ENCODE measurements at places on chromosomes 5 and 9.

GRCh38 chr5:176542135-176542595, 5.0 kb upstream of the RNF44 start:
- DNase-seq: peak; percentile 80

DNA sequence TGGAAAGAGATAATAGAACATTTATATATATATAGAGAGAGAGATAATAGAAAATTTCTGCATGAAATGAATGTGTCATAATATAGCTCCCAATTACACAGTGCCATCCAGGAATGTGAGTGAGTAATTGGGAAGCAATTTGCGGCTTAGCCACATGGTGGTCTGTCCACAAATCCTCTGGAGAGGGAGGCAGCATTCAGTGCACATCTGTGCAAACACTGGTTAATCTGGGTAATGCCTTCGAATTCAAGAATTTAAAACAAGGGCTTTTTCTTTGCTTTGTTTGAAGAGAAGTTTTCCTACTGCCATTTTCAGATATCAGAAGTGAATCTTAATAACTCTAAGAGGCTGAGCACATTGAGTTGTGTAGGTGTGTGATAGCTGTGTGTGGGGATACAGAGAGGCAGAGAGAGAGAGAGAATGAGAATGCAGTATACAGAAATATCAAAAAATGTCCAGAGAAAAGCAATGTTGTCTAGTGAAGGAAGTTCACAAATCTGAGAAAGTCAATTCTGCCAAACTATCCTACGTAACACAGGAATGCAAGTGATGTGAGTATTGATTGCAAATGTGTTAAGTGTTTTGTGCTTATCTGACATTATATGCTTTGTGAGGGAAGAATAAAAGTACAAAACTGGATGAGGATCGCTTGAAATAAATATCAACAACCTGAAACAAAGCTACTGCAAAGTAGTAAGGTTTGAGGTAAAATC, 134.6 kb downstream of the EDIL3 start:
- DNase-seq: no peak

GRCh38 chr5:118126159-118126558, 862.2 kb downstream of the DTWD2 start:
- DNase-seq: no peak

GRCh38 chr5:9297134-9297533, 248.7 kb downstream of the SEMA5A start:
- DNase-seq: no peak

- DNase-seq: no peak
Observed at GRCh38 chr9:77747163-77747562, 99.0 kb upstream of the GNA14 start.

GRCh38 chr5:170993476-170993875, 131.7 kb downstream of the RANBP17 start:
- no peak for DNase-seq

GRCh38 chr9:1726993-1727759, 288.0 kb upstream of the SMARCA2 start:
- no peak for DNase-seq

GRCh38 chr9:110975969-110976368, 62.3 kb downstream of the LPAR1 start:
- no peak for DNase-seq

GRCh38 chr5:130290219-130290618, 386.0 kb downstream of the CHSY3 start:
- DNase-seq: no peak

- no peak for DNase-seq
Observed at GRCh38 chr5:80054682-80055081, 19.5 kb downstream of the THBS4 start.

- no peak for DNase-seq
Observed at GRCh38 chr5:39519566-39520231, 94.9 kb upstream of the DAB2 start.

- DNase-seq: no peak
Observed at GRCh38 chr9:12878351-12878978, 103.6 kb downstream of the LURAP1L start.

- DNase-seq: no peak
Observed at GRCh38 chr5:116492016-116492623, 82.5 kb downstream of the SEMA6A start.

- no peak for DNase-seq
Observed at GRCh38 chr5:87105577-87105976, 162.1 kb upstream of the RASA1 start.

DNA sequence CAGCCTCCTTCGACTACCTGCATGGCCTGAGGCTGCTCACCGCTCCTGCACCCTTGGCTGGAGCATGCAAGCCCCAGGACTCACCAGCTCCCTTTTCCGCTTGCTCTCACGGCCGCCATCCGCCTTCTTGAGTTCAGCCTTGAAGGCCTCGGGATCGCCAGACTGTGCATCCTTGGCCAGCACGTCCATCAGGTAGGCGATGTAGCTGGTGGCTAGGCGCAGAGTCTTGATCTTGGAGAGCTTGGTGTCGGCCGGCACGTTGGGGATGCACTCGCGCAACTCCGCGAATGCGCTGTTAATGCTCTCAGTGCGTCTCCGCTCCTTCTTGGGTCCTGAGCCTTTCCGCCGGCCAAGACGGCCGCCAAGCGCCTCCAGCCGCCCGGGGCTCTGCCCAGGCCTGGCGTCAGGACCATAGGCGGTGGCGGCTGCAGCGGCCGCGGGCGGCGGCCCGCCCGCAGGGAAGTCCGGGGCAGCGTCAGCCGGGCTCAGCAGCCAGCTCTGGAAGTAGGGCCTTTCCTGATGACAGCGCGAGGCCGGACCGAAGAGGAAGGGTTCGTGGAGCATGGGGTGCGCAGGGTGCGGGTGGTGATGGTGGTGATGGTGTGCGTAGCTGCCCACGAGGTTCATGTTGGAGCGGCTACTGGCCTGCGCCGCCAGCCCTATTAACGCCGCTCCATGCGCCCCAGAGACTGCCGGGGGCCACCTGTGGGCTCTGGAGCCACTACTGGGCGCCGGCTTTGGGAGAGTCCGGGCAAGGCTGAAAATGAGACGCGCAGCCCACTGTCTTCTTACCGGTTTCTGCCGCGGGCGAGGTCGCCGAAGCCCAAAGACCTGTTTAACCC, 424 bp downstream of the HAND1 start:
- no peak for DNase-seq

DNA sequence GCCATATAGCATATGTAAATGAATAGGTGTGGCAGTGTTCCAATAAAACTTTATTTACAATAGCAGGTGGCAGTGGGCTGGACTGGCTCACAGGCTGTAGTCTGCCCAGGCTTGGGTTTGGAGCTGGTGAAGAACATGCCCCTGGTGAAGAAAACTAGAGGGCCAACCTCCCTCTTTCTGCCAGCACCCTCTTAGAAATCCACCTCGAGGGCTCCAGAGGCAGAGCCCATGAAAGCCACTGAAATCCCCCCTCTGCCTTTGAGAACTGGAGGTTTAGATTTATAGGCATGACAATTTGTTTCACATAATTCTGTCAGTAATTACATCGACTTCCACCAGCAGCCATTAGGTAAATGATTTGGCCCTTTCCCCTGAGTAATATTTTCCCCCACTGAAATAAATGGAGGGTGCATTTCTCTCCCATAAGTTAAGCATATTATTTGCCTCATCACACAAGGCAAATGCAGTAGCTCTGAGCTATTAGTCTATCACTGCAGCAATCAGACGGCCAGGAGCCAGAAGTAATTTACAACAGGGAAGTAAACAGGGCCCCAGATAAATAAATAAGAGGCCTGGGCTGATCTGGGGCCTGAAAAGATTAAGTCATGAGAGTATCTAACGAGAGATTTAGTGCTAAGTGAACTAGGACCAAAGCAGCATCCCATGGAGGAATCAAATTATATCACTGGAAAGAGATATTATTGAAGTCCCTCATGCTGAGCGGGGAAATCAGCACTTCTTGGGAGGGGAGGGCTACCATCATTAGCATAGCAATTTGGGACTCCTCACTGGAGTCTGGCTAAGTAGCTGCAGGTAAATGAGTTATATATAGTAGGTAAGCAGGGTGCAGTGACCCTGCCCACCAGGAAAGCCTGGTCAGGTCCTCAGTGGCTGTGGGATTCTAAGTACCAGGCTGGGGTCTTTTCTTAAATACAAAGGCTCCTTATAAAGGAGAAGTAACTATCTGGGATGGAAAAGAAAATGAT, 123.9 kb downstream of the SLIT3 start:
- DNase-seq: no peak

GRCh38 chr5:57137401-57137800, 36.5 kb upstream of the GPBP1 start:
- DNase-seq: no peak

DNA sequence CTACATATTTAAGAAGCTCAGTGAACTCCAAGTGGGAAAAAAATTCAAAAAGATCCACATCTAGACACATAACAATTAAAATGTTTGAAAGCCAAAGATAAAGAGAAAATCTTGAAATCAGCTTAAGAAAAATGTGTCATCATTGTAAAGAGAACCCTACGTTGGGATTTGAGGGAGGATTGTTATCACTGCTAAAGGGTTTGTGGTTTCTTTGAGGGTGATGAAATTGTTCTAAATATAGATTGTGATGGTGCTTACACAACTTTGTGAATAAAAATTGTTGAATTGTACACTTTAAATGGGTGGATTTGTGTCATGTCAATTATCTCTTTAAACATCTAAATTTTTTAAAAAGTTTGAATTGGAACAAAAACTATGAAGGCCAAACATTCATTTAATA, 92.2 kb upstream of the ADAMTS19 start:
- no peak for DNase-seq

- DNase-seq: peak; percentile 50
Observed at GRCh38 chr9:19161257-19162025, 34.1 kb upstream of the PLIN2 start.
